Astrocyte of the cerebellum (primary cell): ENCODE measurements at places on chromosomes 12 and 14.
A peak's percentile ranks its signal among the peaks of the same experiment; 100 is the strongest.

- DNase-seq: no peak
These were observed 83.1 kb downstream of the KCNMB4 start for GRCh38 chr12:70449074-70449752.

- DNase-seq: peak; percentile 71
These were observed 51.0 kb upstream of the SRSF5 start for GRCh38 chr14:69715725-69716477.

GRCh38 chr12:127531542-127531941, 735.4 kb upstream of the TMEM132C start:
- DNase-seq: no peak

DNA sequence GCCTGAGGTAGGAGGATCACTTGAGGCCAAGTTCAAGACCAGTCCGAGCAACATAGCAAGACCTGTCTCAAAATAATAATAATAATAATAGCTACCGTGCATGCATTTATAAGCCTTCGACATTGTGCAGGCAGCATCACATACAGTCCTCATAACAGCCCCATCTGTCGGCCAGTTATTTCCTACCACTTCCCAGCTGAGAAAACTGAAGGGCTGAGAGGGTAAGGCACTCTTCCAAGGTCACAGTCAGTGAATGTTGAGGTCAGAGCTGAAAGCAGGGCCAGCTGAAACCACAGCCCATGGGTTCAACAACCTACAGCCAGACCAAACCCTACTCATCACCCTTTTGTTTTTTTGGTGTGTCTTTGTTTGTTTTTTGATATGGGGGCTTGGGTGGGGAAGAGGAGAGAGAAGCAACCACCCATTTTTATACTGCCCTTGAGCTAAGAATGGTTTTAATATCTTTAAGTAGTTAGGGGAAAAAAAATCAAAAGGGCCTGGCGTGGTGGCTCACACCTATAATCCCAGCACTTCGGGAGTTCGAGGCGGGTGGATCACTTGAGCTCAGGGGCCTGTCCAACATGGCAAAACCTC, 16.8 kb upstream of the ITPK1 start:
- DNase-seq: no peak

- DNase-seq: no peak
These were observed 106.6 kb downstream of the BTG1 start for GRCh38 chr12:92039046-92039445.
